Osteocyte (in vitro differentiated cells): ENCODE measurements at places on chromosomes 7 and 10. TPM values are rescaled to one million over a fixed set of nuclear protein-coding genes. Genes with fewer than 3 reads are reported as not detected.
A peak's percentile ranks its signal among the peaks of the same experiment; 100 is the strongest.

SFTPA1 gene
- total RNA-seq, result not detected in 2 replicates

SEMA3C gene
- total RNA-seq, result 74.1 and 77.5 TPM in 2 replicates

GRCh38 chr7:76359978-76360638, 1.3 kb upstream of the YWHAG start:
- peaks cover 21% of the 10 kb centered on the region for H3K36me3 ChIP-seq
- no peaks in the 10 kb centered on the region for H3K27me3 ChIP-seq
- H3K27ac ChIP-seq, result peak overlapping the region; percentile 99
- H3K4me3 ChIP-seq, result peak overlapping the region; percentile 85
- DNase-seq, result no peak

FRA10AC1 gene
- 13.0 and 15.0 TPM in 2 replicates for total RNA-seq

- DNase-seq, result no peak
- H3K4me3 ChIP-seq, result no peak overlapping the region
- no peaks in the 10 kb centered on the region for H3K4me1 ChIP-seq
- no peak overlapping the region for H3K27ac ChIP-seq
These were observed 27.3 kb downstream of the AHCYL2 start for GRCh38 chr7:129252128-129252527.

DNA sequence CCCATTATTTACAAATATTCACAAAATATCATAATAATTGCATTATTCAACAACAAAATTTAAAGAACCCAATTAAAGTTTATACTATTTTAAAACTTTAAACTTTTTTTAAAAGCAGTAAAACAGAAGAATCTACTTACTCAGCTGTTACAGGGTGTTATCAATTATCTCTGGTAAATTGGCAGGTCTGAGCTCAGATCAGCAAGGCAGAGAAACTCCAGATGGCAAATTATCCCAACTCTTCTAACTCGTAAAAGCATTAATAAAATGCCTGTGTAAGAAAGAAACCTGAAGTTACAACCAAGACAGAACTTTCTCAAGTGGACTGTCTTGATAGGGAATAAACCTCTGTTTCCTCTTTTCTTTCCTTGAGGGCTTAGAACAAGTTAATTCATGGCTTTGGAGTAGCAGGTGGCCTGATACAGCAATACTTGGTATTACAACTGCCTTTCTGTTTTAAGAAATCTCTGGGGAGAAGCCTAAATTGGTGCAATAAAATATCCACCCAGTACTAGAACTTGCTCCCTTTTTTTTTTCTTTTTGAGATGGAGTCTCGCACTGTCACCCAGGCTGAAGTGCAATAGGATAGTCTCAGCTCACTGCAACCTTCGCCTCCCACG, 275.3 kb upstream of the MKLN1 start:
- no peaks in the 10 kb centered on the region for H3K27me3 ChIP-seq
- DNase-seq, result no peak
- no peak overlapping the region for H3K4me3 ChIP-seq
- H3K4me1 ChIP-seq, result peaks cover 13% of the 10 kb centered on the region
- H3K36me3 ChIP-seq, result peaks cover 31% of the 10 kb centered on the region
